Neural progenitor cell (in vitro differentiated cells): ENCODE measurements at places on chromosomes 13 and 19.

DNA sequence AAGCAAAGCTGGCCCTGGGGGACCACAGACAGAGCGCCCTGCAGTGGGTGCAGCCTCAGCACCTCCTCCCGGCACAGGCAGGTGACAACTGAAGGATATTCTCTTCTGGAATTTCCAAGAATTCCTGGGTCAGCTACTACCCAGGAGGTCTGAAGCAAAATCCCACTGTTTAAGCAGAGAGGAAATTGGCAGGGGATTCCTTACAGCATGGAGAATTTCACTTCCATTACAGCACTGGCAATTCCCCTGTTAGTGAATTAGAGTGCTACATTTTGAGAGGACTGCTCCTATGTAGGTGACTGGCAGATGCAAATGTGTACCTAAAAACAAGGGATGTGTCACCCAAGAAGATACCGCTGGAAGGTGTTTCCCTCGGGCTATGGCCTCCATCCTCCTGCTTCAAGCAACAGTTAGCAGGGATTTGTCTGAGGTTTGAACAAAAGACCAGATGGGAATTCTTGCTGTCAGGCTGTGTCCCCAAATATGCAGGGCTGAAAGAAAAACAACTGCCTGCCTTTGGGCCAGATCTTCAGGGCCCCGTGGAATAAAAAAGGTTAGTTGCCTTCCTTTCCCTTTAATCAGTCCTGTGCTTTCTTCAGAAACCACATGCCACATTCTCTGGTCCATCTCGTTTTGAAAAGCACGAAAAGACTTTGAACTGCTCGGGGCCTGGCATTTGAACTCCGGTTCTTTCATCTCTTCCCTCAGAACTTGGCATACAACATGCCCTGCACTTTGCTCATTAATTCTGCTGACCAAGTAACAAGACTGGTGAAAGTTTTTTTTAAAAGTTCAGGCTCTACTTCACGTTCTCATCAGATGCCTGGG lies 296.4 kb downstream of the DNAJC15 start:
- peak; percentile 57 for DNase-seq

GRCh38 chr19:13190781-13191540 lies 40.8 kb downstream of the IER2 start:
- no peak for DNase-seq

DNA sequence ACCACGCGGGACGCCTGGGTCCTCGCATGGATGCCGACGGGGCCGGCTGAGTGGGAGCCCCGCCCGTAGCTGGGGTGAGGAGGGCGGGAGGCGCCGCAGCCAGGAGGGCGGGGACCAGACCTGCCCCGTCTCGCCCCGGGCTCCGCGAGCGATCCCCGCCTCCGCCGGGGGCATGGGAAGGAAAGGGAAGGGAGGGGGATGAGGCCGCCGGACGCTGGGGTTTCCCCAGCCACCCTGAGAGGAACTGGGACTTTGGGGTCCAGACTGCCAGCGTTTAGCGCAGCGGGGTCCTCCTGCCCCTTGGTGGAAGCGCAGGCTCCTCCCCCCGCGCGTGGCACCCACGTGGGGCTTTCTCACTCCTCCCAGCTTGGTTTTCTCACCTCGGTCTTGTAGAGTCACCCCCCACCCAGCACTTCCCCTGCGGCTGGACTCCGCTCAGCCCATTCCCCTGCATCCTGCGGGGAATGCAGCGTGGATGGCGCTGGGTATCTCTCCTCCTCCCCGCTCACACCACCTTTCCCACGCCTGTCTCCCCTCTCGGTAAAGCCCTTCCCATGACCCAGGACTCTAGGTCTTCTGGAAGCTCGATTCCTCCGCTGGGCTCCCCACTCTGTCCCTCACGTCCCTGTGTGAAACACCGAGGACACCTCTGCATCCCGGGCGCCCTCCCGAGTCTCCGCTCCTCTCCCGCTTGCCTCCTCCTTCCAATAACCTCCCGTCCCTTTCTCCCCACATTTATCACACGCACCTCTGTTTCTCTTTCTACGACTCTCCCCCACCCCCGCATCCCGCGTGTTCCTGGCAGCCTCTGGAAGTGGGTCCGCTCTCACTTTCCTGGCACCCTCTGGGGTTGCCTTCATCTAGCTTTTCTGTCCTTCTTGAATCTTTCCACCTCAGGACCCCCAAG lies 2.1 kb downstream of the TGFB1 start:
- peak; percentile 61 for DNase-seq

DNA sequence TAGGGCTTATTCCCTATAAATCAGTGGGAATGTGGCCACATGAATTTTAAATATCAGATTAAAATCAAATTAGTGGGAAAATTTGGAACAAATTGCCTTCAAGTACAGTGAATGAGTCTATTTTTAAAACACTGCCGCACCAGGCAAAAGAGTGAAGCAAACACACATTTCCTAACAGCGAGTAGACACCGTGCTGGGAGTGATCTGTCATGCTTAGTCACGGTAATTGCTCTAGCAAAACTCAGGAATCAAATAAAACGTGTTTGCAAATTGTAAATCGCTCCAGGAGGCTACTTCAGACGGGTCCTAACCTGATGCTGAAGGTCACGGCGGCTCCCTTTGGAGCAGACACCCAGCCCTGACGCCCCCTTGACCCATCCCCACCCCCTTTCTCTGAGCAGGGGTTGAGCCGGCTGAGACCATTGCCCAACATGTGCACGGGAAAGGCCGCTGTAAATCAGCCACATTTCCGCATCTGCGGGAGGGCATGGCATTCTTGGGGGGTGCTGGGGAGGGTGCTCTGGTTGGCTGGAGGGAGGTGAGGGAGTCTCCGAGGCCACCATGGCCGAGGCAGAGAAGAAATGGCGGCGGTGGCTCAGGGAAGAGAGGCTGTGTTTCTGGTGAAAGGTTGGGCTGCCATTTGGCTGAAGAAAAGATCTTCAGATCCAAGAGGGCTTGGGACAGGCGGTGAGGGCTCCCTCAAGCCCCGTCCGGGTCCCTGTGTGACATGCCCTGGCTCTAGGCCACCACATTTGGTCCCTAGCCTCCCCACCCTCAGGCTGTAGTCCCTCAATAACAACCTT lies 8.9 kb downstream of the CEBPA start:
- DNase-seq, result no peak

DNA sequence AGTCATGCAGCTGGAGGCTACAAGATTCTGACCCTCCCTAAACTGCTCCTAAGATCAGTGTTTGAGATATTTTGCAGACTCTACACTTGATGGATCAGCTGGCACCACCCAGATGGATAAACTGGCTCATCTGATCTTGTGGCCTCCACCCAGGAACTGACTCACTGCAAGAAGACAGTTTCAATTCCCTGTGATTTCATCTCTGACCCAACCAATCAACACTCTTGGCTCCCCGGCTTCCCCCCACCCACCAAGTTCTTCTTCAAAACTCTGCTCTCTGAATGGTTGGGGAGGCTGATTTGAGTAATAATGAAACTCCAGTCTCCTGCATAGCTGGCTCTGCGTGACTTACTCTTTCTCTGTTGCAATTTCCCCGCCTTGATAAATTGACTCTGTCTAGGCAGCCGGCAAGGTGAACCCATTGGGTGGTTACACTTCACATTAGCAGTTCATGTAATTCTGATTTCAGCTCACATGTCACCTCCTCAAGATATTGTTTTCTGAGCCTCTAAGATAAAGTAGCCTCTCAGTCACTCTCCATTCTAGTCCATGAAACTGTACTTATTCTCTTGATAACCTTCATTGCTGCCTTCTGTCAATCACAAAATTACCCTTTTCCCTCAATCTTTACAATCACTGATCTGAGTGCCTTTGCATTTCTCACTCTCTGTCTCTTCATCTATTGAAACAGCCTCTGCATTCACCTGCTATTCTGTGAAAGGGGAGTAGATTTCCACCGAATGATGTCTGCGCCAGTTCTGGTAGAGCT lies 9.9 kb upstream of the FPR3 start:
- no peak for DNase-seq

DNA sequence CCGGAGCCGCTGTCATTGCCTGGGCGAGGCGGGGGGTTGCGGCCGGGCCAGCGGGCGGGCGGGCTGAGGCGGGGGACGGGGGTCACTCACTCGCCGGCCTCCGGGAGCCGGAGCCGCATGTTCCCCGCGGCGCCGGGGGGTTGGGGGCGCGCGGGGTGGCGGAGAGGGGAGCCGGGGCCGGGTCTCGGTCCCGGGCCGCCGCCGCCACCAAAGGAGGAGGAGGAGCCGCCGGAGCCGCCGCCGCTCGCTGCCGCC lies 149 bp downstream of the MED26 start:
- no peak for DNase-seq

DNA sequence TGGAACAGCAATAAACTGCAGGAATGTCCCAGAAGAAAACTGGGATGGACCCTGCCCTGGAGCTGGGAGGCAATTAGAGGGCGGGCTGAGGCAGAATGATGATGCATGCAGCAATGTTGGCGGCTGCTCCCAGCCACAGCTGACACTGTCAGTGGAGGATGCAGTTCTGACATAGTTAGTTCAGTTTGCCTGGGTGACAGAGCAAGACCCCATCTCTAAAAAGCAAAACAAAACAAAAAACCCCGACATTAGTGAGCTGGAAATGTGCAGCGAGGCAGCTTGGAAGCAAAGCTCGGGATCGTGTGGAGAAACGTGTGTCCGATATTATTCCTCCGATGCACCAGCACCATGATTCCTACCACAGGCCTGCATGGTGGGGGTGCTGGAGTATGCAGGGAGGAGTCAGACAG lies 110.1 kb upstream of the UQCRFS1 start:
- DNase-seq, result no peak

GRCh38 chr19:17320435-17320834 lies 11.1 kb downstream of the DDA1 start:
- DNase-seq, result no peak

DNA sequence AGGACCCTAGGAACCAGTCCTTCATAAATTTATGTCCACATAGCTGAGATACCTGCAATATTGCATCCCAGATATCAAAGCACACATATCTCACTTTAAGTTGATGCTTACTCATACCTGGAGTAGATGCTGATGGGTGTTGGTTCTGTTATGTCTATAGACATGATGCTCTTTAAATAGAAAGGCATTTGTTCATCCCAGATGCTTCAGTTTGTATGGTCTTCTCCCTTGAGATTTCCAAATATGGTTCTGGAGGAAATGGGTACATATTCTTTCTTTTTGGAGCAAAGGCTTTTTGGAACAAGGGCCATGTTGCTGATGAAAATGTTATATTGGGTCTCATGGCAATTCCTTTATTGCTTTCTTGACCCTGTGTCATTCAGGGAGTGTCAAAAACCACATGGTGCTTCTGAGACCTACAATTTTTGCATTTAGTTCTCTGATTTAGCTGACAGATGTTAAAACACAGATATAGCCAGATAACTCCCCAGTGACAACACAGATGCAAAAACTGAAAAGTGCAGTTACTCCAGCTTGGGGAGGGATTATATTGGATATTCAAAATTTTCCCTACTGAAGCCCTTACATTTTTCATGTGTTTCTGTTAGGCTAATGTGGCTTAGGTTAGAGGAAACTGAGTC lies 211.4 kb downstream of the KCNRG start:
- DNase-seq, result no peak

GRCh38 chr19:51242881-51243630 lies 7.8 kb upstream of the SIGLECL1 start:
- DNase-seq, result no peak

DNA sequence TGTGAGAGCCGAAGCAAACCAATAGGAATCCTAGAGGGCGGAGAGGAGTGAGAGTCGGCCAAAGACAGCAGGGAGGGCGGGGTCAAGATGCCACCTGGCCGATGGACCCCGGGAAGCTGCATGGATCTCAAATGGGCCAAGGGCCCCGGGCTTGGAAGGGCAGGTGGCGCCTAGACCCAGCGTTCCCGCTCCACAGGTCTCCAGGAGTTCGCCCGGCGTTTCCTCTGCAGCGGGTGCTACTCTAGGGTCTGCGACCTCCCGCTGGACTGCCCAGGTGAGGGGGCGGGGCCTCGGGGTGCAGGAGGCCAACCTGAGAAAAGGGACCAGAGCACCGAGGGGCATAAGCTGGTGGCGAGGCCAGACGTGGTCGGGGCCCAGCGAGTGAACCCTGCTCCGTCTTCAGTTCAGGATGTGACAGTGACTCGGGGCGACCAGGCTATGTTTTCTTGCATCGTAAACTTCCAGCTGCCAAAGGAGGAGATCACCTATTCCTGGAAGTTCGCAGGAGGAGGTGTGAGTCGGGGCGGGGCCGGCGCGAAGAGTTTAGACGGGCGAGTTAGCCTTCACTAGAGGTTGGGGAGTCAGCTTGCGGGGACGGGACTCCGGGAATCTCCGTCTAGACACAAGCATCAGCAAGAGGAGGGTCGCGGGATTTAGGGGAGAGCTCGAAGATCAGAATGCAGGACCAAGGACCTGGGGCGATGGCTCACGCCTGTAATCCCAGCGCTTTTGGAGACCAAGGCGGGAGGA lies 9.9 kb downstream of the SPACA6 start:
- DNase-seq, result peak; percentile 49

DNA sequence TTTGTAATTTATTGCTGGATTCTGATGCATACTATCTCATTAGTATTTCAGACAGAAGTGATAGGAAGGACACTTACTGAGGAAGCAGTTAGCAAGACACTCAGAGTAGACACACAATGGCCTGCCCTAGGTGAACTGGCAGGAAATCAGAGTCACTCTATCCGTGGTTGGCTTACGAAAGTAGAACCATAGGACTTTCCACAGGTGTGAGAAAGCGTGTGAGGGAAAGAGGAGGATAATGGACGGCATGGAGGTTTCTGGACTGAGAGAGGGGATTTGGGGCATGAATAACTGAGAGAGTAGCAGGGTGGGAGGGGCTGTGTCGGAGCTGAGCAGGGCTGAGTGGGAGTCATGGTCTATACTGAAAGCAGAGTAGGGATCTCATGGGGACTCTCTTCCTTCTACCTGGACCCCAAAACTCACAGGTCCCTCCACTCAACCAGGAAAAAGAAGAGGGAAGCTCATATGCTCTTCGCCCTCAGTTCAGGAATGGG lies 18.7 kb upstream of the EID2 start:
- DNase-seq, result no peak

DNA sequence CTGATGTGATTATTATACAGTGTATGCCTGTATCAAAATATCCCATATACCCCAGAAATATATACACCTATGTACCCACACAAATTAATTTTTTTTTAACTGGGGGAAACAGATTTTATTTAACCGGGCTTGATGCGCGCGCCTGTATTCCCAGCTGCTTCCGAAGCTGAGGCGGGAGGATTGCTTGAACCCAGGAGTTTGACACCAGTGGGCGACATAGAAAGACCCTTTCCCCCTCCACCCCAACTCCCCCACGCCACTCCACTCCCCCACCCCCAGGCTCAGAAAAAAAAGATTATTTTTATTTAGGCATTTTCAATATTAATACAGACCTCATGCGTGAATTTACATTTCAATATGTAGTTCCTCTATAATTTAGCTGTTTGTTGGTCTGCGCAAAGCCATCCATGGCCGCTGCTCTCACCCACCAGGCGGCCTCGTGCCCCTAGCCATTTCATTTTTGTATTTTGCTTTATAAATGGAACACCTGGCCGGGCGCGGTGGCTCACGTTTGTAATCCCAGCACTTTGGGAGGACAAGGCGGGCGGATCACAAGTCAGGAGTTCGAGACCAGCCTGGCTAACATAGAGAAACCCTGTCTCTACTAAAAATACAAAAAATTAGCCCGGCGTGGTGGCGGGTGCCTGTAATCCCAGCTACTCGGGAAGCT lies 836 bp upstream of the VPS36 start:
- DNase-seq, result no peak

GRCh38 chr13:31276421-31276820 lies 76.6 kb downstream of the B3GLCT start:
- no peak for DNase-seq

- peak; percentile 82 for DNase-seq
These were observed 4.3 kb upstream of the ZNF813 start for GRCh38 chr19:53463263-53463662.
